ENCODE measurements at places on chromosomes 3 and 15. TPM values are rescaled to one million over a fixed set of nuclear protein-coding genes. Genes with fewer than 3 reads are reported as not detected.

DNA sequence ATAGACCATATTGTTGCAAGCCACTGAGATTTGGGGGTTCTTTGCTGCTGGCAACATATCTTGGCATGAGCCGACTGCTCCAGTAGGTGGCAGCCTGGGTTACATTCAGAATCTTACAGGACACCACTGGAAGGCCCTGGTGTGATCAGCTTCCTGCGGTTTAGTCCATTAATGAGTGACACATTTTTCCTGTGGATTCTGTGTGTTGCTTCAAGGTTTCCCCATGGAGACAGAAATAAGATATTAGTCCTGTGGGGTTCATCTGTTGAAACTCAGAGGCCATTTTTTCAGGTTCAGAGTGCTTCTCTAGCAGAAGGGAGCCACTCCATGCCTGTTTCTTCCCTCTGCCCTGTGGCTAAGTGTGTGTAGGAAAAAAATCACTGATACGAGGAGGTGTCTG is 116.2 kb downstream of the MFSD1 start:
- no peaks in the 10 kb centered on the region for H3K27me3 ChIP-seq
- no peak overlapping the region for H3K27ac ChIP-seq
- H3K4me3 ChIP-seq = no peak overlapping the region
- H3K36me3 ChIP-seq = no peaks in the 10 kb centered on the region
- no peaks in the 10 kb centered on the region for H3K4me1 ChIP-seq

DNA sequence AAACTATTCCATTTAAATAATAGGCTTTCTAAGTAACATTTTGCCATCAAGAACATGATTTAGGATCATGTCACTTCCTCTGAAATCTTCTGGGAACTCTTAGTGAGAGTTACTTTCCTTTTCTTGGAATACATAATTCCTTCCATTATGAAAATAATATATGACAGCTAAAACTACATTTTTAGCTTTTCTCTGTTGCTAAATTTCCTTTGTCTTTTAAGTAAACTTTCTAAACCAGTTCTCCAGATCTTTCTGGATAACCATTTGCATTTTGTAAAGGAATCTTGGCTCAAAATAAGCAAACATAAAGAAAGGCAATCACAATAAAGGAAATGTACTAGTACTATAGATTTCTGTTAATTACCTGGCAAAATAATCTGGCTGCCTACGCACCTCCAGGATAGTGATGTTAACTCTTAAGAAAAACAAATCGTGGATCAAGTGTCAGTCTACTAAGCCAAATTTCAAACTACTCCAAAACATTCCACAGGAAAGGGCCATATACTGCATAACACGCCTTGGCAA is 165.7 kb downstream of the ZNF385D start:
- H3K27ac ChIP-seq = no peak overlapping the region
- H3K4me3 ChIP-seq = no peak overlapping the region
- DNase-seq = no peak
- H3K4me1 ChIP-seq = no peaks in the 10 kb centered on the region
- no peaks in the 10 kb centered on the region for H3K36me3 ChIP-seq

DNA sequence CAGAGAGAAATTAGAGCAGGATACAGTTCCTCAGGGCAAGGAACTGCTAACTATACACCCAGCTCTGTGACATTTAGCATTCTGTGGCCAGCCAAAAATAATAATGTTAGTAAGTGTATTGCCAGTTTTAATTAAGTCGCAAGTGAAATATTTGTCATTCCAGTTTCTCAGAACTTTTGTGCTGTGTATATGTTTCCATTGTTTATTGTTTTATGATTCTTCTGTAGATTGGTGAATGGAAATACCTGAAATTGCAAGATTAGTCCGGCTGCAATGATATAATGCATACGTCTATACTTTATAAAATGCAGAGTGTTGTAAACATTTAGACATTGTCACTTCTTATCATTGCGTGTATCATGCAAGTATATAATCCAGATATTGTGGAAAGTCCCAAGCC is 351.3 kb upstream of the GRM7 start:
- no peak overlapping the region for H3K27ac ChIP-seq
- H3K4me1 ChIP-seq = no peaks in the 10 kb centered on the region
- H3K27me3 ChIP-seq = no peaks in the 10 kb centered on the region

GRCh38 chr15:64247906-64248541 is 85.2 kb upstream of the PPIB start:
- peak; percentile 40 for DNase-seq
- no peak overlapping the region for H3K4me3 ChIP-seq
- H3K36me3 ChIP-seq = no peaks in the 10 kb centered on the region
- H3K27ac ChIP-seq = peak overlapping the region; percentile 47
- no peaks in the 10 kb centered on the region for H3K27me3 ChIP-seq

Gene TUSC7
- total RNA-seq = not detected

Gene UACA
- total RNA-seq = 53.3 TPM

Gene SLC35G2
- 35.9 TPM for total RNA-seq

Measured in adrenal gland (tissue), 19 donors.